Ascending aorta (tissue), 2 donors: ENCODE measurements at places on chromosomes 12 and 14.

- no peak for DNase-seq
Measured at GRCh38 chr12:57096748-57097553, 8.0 kb downstream of the NAB2 start.

- no peak for DNase-seq
Measured at GRCh38 chr14:106877517-106877916, 1351.1 kb downstream of the TMEM121 start.

- DNase-seq = no peak
Measured at GRCh38 chr12:103819312-103819711, 21.7 kb downstream of the NT5DC3 start.

DNA sequence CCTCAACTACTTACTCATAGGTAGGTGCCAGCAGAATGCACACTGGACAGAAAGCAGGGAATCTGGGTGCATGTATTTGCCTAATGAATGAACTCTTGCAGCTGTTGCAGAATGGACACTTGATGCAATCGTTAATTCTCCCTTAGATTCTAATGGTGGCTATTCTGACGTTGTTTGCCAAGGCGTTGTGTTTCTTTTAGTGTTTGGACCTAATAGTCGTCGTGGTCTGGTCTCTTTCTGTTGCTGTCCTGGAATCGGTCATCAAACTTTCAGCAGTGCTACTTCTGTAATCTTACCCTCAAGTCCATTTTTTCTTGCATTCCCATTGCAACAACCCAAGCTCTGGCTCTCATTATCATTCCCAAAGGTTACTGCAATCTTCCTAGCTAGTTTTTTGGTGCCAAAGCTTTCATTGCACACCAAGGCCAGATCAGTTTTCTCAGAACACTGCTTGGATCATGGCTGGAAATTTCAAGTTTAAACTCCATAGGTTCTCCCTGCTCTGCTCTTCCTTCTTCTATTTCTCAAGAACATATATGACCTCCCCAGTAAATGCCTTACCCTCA lies 31.3 kb downstream of the BMP4 start:
- no peak for DNase-seq

DNA sequence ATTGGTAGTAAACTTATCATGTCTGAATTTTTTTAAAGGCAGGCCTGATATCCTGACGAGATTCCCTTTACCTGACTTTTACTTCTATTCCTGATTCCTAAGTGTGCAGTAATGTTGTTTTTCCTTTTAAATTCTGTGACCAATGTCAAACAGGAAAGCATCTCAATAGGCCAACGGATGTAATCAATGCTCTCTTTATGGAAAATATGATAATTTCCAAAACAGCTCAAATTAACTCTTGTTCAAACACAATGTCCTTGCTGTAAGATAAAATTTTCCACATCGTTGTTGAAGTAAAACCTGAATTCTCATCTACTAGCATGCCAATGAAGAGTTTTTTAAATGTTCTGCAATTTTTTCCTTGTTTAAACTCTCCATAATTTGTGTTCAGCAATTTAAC lies 8.0 kb upstream of the TAS2R31 start:
- no peak for DNase-seq

DNA sequence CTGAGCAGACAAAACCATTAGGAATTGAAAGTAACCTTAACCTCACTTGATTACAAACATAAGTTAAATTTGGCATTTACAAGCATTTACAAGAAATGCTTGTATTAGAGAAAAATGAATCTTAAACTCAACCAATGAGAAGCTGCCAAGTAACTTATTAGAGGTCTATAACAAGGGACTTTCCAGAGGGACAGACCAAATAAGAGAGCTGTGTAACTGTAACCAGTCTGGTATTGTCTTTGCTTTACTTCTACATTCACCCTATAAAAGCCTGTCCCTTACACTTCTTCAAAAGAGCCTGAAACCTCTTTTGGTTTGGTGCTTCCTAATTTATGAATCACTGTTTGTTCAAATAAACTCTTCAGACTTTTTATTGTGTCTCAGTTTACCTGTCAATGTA lies 450.0 kb upstream of the FAR2 start:
- DNase-seq = no peak
